Hypothalamus (tissue), 51 donors: ENCODE measurements at places on chromosomes 4 and X.

- DNase-seq: no peak
These were observed 265.4 kb downstream of the RAPGEF2 start for GRCh38 chr4:159368320-159368719.

DNA sequence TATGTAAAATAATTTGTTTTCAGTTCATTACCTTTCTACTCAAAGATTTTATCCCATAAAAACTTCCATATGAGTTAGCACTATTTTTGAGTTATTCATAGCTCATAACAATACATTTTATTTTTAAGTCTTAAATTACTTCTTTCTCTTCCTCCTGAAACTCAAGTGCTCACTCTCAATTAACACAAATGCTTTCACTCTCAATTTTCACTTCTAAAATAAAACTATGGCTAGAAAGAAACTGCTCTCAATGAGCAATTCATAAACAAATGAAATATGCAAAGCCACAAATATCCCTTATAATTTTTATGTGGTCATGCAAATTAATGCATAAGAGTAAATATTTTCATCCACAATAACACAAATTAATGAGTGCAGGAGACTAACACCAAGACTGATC, 38.8 kb downstream of the MAML3 start:
- DNase-seq: no peak

- no peak for DNase-seq
These were observed 58.2 kb upstream of the C4orf50 start for GRCh38 chr4:6076391-6076790.

DNA sequence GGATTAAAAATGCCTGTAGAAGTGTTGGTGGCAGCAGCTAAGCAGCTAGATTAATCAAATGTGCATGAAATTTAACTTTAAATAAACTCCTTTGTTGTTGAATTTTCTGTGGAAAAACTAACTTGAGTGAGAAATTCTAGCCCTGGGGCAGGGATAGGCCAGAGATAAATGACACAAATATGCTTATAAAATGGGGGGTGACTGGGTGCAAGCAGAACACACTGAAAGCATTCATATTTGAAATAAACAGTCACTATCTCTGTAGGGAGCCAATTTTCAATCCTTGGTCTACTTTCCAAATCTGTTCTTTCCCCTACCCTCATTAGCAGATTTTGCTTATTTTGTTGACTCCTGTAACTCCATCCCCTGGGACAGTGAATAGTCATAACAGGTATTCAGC, 47.9 kb downstream of the RBPJ start:
- no peak for DNase-seq

- no peak for DNase-seq
These were observed 61.9 kb downstream of the TET2 start for GRCh38 chr4:105208561-105208960.

DNA sequence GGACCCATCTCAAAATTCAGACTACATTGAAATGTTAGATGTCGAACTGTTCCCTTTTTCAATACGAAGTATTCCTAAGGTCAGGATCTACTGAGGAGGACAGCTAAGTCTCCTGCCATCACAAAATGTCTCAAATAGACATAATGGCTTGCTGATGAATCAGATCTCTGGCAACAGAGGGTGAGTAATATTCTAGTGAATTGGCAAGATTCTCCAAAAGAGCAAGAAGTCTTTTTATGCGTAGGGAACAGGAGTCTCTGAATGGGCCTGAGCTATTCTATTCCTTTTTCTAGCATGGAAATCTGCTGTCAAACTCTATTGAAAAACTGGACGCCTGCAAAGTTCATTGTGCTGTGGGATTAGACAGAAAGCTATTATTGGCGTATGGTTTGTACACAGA, 145.4 kb downstream of the FNIP2 start:
- DNase-seq: no peak

GRCh38 chrX:17977696-17978095, 116.6 kb upstream of the RAI2 start:
- DNase-seq: no peak

- DNase-seq: no peak
These were observed 813.0 kb upstream of the POU3F4 start for GRCh38 chrX:82695066-82695465.

DNA sequence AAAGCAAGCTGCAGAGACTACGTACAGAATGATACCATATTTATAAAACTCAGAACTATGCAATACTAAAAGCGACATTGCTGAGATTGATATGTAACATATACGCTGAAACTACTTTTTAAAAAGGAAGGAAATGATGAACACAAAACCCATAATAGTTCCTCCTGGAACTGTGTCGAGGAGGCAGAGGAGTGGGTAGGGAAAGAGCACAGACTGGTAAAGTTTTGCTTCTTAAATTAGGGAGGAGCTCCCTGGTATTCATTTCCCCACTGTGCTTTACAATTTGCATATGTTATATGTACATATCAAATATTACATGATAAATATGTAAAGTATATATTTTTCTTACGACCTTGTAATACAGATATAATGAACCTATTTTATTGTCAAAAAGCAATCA, 13.9 kb downstream of the UFSP2 start:
- no peak for DNase-seq
